ENCODE measurements at places on chromosomes 3 and 15. TPM values are rescaled to one million over a fixed set of nuclear protein-coding genes. Genes with fewer than 3 reads are reported as not detected.

The WDR93 gene
- total RNA-seq = 0.27 TPM

The SPESP1 gene
- total RNA-seq = 0.81 TPM

The ISLR gene
- not detected for total RNA-seq

The GOLGA8T gene
- not detected for total RNA-seq

The ATP13A4 gene
- total RNA-seq = 0.27 TPM

The SERINC4 gene
- total RNA-seq = under 0.01 TPM

The CNTN4 gene
- 0.27 TPM for total RNA-seq

The PATL2 gene
- 5.7 TPM for total RNA-seq

The PLS1 gene
- 2.4 TPM for total RNA-seq

The HRH1 gene
- total RNA-seq = under 0.01 TPM

The PPP1R14D gene
- total RNA-seq = not detected

The ZNF501 gene
- total RNA-seq = 3.5 TPM

The FEZF2 gene
- total RNA-seq = not detected

The RETNLB gene
- not detected for total RNA-seq

The GOLGA8S gene
- total RNA-seq = 0.27 TPM

The SPSB4 gene
- total RNA-seq = 0.27 TPM

The OXTR gene
- 0.27 TPM for total RNA-seq

The UBE2Q2 gene
- total RNA-seq = 22.9 TPM

The PLD1 gene
- total RNA-seq = 4.8 TPM

The IL17RD gene
- total RNA-seq = 0.27 TPM

The DPPA4 gene
- 49.8 TPM for total RNA-seq

The CCDC80 gene
- total RNA-seq = under 0.01 TPM

The AQP9 gene
- total RNA-seq = 0.54 TPM

The ARPP21 gene
- total RNA-seq = 0.54 TPM

The CAMP gene
- not detected for total RNA-seq

The TRH gene
- total RNA-seq = 6.5 TPM

The GRM2 gene
- total RNA-seq = 0.27 TPM

The C3orf22 gene
- total RNA-seq = not detected

The RHOV gene
- 0.27 TPM for total RNA-seq

The GOLGA6L4 gene
- total RNA-seq = 1.9 TPM

The TP53BP1 gene
- 41.7 TPM for total RNA-seq

The CLDND1 gene
- total RNA-seq = 64.6 TPM

The VWA5B2 gene
- total RNA-seq = under 0.01 TPM

The GPR149 gene
- not detected for total RNA-seq

The EPHB3 gene
- total RNA-seq = 0.54 TPM

The CHRNA5 gene
- 1.6 TPM for total RNA-seq

The NANOGP8 gene
- 0.27 TPM for total RNA-seq

The ADIPOQ gene
- total RNA-seq = under 0.01 TPM

Data from hematopoietic multipotent progenitor cell (in vitro differentiated cells).